ENCODE measurements at places on chromosomes 6 and 20.
A peak's percentile ranks its signal among the peaks of the same experiment; 100 is the strongest.

DNA sequence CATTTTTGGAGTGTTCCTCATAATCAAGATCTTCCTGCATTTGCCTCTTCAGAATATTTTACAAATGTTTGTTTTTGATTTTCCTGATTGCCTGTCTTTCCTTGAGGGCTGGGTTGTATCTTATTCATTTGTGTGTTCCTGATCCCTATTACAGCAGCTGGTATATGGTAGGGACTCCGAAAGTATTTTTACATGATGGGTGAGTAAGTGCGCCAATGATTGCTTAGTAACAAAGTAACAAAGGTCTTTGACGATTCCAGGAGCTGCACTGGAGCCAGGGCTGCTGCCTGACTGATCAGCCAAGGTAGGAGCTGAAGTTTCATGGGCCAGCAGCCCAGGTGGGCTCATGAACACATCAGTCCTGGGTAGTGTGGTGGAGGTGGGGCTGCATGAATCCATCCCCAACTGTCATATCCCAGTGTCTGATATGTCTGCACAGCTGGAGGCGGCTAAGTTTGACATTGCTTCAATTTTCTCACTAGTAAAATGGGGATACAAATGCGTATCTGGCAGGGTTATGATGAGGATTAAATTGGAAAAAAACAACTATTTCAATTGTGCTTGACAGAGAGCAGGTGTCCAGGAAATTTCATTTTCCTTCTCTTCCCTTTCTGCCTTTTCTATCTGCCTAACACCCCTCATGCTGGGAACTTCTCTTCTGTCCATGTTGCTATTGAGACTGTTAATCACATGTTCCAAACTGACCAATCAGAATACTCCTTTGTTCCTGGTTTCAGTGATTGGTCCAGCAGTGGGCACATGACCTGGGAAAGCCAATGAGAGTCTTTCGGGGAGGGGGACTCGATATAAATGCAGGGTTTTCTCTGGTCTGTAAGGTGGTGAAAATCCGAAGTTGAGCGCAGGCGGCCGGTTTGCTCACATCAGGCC is 90.7 kb downstream of the CDH26 start:
- DNase-seq: no peak

- no peak for DNase-seq
Observed at GRCh38 chr20:24892931-24893330, 56.1 kb upstream of the CST7 start.

DNA sequence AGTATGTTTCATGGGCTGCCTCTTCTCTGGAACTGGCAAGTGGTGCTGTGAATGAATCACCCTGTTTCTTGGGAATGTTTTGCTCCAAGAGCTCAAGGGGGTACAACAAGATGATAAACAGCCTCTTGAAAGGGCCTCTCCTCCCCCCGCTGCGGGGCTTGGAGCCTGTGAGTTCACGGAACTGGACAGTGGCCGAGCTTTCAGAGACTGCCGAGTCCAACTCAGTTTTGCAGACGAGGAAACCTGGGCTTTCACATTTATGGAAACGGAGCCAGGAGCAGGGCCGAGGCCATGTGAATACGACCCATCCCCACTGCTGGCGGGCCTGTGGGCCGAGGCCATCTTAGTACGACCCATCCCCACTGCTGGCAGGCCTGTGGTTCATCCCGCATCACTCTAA is 18.2 kb upstream of the SRC start:
- no peak for DNase-seq

DNA sequence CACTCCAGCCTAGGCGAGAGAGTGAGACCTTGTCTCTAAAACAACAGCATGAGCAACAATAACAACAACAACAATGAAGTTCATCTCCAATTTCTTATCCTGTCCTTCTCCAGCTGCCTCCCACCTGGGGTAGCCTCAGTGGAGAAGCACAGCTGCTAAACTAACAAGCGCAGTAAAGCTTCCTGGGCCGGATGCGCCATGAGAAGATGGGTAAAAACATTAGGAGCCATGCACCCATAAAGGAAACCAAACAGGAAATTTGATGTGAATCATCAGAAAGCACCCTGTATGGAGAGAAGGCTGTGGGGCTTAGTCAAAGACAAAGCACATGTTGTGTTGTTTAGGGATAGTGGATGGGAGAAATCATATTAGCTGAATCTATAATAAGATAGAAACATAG is 61.1 kb upstream of the CCN6 start:
- DNase-seq: no peak

DNA sequence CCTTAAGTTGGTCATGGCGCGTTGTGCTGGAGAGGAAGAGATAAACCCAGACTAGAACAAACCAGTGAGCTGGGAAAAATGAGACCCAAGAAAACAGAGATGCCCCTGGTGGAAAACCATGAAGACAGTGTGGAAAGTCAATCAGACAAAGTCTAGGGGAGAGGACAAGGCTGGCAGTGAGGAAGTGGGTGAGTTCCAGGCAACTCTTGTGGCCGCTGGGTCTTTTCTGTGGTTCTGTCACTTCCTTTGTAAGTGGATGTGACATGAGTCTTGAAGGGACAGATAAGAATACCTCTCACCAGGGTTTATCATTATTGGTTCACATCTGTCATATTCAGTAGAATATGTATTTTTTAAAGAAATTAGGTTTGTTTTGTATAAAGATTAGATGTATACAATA is 738.4 kb downstream of the DHX35 start:
- DNase-seq: no peak

DNA sequence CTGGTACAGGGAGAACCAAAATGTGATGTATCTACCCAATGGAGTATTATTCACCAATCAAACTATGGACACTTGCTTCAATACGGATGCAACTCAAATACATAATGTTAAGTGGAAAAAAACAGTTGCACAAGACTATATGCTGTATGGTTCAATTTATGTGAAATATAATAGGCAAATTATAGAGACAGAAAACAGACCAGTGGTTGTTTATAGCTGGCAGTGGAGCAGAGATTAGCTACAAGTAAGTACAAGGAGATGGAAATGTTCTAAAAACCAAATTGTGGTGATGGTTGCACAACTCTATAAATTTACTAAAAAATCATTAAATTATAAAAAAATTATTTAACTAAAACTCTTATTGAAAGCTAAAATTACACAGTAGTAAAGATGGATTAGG is 113.2 kb downstream of the PRDM1 start:
- DNase-seq: no peak

- DNase-seq: no peak
Observed at GRCh38 chr20:49874696-49875095, 40.6 kb downstream of the SPATA2 start.

- no peak for DNase-seq
Observed at GRCh38 chr20:25565578-25566157, 19.7 kb downstream of the NINL start.

DNA sequence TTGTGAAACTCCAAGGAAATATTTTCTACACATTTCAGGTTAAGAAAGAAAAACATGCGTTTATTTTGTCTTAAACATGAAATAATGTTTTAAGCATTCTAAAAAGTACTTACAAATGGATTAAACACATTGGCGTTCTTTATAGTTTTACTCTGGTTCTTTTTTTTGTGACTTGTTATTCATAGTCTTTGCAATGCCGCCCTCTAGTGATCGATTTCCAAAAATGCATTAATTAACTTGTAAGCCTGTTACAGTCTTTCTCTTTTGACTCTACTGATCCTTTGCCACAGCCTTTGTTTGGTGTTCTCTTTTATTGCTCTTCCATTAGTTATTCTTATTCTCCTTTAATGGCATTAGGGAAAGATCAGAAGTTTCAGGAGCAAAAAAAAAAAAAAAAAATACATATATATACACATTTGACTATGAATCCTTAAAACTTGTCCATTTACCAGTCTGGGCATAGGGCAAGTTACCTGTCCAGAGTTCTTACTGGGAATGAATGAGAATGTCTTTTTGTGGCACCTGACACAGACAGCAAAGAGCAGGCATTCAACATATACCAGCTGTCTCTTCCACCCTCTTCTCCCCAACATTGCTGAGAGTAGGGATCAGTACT is 59.9 kb downstream of the MACROD2 start:
- DNase-seq: no peak

- DNase-seq: peak; percentile 49
Observed at GRCh38 chr6:31715022-31715958, at the start of gene LY6G6D. LY6G6D (plus strand) TSS chr6:31715348; CDS start chr6:31715356, 8 bp downstream.

DNA sequence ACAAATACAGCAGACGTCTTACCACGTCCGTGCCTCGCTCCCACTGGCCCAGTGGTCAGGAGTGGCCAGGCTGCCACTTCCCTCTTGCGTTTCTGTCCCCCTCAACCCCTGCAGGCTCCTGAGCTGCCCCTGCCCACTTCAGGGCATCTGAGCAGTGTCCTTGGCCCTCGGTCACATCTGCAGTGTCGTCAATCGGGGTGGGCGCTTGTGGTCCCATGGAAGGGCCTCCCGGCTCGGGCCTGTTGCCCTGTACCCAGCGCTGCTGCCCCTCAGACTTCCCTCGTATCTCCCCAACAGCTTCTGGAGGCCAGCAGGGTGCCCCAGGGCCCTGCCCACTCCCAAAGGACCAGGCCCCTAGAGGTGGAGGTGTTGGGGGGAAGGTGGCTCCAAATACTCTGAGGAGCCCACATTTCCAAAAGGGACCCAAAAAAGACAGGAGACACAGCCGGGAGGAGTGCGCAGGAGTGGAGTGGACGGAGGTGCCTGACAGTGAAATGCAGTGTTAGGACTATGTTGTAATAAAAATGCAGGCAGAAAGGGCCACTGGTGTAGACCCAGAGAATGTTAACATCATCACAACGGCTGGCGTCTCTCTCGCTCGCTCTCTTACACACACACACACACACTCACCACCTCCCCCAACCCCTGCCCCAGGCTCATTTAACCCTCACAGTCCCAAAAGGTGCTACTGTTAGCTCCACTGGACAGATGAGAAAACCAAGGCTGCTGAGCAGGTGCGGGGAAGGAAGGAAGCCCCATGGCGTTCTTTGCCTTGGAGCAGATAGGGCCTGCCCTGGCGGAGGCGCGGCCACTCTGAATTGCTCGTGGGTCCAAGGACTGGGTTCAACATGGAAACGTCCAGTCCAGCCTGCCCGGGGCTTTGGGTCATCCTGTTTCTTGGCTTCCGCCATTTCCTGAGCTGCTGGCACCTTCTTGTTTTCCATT is 343.9 kb downstream of the ZFAND3 start:
- DNase-seq: no peak

DNA sequence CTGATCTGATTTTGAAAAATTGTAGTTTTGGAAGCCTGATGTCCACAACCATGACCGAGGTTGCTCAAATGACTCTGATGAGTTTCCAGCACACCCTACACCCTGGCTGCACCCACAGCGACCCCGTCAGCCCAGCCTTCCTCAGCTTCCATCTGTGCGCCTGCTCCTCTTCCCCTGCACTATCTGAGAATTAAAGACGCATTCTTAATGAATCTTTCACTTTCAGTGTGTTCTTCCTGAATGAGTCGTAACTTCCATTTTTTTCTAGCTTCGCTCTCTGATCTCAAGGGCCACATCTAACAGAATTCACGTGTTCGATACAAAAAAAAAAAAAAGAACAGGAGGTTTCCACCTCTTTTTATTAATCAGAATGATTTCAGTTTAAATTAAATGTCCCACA is 21.3 kb upstream of the RREB1 start:
- no peak for DNase-seq

GRCh38 chr6:121480099-121480713 is 44.8 kb downstream of the GJA1 start:
- no peak for DNase-seq

DNA sequence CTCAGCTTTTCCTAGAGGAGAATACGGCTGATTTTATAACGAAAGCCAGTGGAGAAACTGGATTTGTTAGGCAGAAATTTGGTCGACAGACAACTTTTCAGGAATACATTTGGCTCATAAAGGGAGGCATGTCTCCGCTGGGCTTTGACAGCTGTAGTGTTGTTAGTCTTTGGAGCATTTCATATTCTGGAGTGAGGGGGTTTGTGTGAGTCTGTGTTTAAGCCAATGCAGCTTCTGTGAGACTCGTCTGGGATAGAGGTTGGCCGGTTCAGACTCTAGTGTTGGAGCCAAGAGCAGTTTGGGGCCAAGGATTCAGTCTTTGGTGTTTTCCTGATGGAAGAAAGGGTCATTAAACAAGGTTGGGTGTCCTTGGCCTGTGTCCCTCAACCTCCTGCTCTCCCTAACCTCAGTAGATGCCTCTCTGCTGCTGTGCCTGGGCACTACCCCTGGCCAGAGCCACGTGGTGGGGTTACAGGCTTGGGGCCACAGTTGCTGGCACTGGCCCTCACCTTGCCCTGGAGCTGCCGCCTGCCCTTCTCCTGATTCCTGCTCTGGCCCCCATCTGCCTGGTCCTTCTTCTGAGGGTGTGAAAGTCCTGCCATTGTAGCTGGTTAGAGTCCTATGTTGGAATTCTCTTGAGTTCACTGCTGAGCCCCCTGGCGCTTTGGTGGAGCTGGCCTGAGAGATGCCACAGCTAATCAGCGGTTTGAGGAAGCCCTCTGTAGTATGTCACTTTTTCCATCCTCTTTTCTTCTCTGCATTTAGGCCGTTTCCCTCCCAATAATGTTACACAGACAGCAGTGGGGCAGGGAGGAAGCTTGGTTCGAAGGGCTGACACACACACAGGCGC is 6.9 kb downstream of the PTK7 start:
- peak; percentile 83 for DNase-seq

DNA sequence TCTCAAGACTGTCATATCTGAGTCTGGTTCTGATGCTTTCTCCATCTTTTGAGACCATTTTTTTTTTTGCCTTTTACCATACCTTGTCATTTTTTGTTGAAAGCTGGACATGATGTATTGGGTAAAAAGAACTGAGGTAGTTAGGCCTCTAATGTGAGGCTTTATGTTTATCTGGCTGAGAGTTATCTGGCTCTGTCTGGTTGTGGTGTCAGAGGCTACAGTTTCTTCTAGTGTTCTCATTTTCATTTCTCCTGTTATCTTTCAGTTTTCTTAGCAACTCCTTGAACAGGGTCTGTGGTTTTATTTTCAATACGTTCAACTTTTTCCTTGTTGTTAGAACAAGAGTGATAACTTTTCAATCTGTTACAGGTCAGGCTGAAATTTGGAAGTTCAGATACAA is 49.2 kb upstream of the ATXN1 start:
- no peak for DNase-seq

- no peak for DNase-seq
Observed at GRCh38 chr20:41054847-41055230, 26.2 kb downstream of the TOP1 start.

GRCh38 chr6:125791820-125792165 is 1.0 kb downstream of the NCOA7 start:
- no peak for DNase-seq

DNA sequence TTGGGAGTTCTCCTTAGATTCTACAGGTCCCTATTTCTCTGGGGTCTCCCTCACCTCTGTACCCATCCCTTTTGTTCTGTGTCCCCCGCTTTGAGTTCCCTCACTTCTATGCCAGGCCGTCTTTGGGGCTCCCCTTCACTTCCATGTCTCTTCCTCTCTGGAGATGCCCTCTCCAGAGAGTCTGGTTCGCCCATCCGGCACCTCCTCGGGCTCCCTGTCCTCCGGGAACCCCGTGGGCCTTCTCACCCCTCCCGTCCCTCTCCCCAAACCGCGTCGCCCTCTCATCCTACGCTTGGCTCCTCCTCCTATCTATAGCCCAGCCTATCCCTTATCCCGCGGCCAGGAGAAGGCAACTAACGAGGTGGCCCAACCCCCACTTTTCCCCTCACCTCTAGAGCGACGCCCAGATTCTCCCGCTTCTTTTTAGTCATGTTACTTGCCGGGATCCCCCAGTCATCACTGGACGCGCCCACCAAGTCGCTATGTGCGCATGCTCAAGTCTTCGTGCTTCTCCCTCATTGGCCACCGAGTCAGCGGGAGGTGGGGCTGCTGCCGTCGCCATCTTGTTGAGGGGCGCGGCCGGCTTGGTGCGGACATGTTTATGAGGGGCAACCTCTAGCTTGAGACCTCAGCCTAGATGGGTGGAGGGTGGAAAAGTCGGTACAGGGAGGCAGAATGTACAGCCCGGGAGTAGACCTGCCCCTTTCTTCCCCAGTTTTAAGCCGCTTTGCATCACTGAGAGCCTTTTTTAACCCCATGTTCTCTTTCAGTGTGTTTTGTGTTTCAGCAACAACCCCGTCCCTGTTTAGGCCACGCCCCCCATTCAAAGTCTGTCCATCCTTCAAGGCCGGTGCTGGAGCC is at the start of gene CCDC167:
TSS of gene CCDC167 (minus strand) at position 461 of the 861 bp plus-strand sequence. CDS start at position 431, 30 bp downstream.
- peak; percentile 98 for DNase-seq

Data from right hindlimb (tissue), 1 donor.